Urinary bladder (tissue), 4 donors: ENCODE measurements at places on chromosomes 7 and 10.

- DNase-seq = no peak
Measured at GRCh38 chr7:26349005-26349915, 57.6 kb downstream of the SNX10 start.

- DNase-seq = no peak
Measured at GRCh38 chr7:110569486-110570205, 521.3 kb upstream of the LRRN3 start.

DNA sequence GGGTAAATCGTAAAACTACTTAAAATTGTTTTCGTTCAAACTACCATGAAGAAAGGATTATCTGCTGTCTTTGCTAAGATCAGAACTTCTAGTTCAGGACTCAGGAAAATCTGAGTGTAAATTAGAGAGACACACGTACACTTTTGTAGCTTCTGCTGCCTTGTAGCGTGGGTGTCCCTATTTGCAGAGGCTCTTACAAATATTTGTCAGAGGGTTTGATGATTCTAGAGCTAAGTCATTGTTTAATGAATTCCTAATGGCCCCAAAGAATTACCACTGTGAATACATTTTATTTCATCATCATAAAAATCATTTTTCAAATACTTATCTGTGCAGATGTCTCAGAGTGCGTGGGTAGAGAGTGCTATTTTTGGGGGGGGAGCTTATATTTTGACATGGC, 314.9 kb downstream of the LRMDA start:
- no peak for DNase-seq

DNA sequence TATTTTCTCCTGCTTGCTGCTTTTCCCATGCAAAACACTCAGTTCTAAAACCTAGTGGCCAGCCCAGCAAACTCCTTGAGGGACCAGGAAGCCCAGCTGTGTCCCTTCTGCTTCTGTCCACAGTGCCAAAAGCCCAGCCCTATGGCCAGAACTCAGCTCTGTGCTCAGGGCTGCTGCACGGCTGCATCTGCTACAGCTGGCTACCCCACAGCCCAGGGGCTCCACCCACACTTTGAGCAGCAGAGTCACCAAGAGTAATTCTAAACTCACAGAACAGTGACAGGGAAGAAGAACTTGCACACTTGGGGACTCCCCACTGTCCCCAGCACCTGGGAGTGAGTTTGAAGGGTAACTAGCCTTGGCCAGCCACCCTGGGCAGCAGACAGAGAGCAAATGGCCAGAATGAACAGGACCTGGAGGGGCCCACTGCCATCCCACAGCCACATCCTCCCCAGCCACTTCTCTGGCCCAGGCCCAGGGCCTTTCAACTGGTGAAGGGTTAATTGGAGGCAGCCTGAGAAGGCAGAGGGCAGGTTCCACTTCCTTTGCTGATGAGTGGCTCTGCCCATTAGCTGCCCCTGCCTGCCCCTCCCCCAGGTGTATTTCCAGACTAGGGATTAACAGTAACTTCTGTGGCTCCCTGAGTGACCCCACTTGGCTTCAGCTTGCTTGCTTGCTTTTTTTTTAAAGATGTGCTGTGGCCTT, 28.1 kb upstream of the TRIM8 start:
- DNase-seq = no peak

- no peak for DNase-seq
Measured at GRCh38 chr7:2775376-2775775, 68.7 kb downstream of the GNA12 start.

DNA sequence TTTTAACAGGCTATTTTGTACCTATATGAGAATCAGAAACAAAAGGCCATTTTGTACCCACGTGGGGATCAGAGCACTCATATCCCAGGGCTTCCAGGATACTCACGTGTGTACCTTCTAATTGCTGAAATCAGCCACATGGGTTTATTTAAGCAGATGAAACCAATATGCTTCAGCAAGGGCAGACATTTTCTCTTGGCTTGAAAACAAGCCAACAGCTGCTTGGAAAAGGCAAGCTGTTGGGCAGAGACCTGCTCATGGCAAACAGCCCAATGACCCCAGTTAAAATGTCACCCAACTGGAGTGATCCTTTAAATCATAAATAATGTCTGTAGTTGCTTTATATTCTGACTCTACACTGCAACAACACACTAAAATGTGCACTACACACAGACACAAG, 26.5 kb upstream of the TOMM7 start:
- no peak for DNase-seq
